ENCODE measurements at places on chromosomes 16 and 17.

GRCh38 chr17:74268558-74268957, 5.5 kb upstream of the DNAI2 start:
- no peak for DNase-seq

DNA sequence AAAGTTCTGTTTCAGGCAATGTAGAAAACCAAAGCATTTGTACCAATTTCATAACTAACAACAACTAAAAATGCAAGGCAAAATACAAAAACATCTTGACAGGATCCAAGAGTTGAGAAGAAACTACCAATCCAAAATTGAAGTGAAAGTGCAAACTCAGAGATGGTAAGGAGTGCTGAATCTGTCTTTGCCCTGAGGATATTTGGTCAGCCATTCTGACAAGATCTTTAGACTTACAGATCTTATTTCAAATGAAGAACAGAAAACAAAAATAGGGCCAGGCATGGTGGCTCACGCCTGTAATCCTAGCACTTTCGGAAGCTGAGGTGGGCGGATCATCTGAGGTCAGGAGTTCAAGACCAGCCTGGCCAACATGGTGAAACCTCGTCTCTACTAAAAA, 412.8 kb downstream of the ZFHX3 start:
- DNase-seq, result no peak

DNA sequence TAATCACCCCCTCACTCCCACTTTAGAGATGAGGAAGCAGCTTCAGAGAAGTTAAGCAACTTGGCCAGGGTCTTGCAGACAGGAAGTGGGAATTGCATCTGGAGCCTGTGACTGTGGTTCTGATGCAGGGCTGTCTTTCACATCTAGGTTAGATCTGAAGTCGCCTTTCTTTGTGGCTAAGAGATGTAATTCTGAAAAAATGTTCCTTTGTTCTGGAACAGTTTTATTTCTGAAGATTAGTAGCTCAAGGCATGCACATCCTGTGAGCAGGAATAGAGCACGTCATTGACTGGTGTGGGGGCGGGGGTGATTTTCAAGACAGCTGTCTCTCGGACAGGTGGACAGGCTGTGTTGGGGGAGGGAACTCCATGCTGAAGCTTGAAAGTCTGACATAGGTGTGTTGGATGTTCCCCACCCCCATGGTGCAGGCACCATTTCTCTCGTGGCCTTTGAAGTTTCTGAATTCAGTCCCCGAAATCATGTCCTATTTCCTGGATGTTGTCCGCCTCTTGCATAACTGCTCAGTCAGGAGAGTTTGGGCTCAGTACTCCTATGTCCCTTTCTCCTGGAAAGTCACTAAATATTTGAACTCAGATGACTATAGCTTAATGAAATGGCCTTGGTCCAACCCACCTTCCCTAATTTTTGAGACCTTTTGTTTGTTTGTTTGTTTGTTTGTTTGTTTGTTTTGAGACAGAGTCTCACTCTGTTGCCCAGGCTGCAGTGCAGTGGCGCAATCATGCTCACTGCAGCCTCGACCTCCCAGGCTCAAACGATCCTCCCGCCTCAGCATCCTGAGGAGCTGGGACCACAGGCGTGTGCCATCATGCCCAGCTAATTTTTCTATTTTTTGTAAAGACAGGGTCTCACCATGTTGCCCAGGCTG, 21.0 kb upstream of the HERPUD1 start:
- peak; percentile 85 for DNase-seq

DNA sequence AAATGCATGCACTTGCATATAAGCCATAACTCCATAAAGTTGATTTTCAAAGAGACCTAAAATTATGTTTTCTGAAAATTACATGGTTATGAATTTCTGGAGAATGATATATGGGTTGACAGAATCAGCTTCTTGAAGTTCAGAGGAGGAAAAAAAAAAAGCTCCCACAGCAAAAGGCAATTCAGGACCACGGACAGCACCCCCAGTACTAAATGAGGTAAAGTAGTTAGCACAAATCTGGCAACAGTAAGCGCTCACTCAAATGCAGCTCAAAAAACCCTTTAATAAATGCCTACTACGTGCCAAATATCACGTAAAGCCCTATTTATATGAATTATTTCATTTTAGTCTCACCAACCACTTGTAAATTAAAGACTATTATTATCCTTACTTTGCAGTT, 135.2 kb downstream of the SHISA9 start:
- peak; percentile 9 for DNase-seq

DNA sequence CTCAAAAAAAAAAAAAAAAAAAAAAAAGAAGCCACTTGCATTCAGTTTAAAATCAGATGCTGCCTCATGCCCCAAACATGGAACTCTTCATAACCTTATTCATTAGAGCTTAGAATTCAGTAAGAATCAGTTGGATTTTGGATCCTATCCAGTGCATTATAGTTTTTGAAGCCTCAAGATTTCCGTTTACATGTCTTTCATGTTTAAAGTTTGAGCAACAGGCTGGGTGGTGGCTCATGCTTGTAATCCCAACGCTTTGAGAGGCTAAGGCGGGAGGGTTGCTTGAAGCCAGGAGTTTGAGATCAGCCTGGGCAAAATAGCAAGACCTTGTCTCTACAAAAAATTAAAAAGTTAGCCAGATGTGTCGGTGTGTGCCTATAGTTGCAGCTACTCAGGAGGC, 55.0 kb downstream of the SNTB2 start:
- DNase-seq, result no peak

DNA sequence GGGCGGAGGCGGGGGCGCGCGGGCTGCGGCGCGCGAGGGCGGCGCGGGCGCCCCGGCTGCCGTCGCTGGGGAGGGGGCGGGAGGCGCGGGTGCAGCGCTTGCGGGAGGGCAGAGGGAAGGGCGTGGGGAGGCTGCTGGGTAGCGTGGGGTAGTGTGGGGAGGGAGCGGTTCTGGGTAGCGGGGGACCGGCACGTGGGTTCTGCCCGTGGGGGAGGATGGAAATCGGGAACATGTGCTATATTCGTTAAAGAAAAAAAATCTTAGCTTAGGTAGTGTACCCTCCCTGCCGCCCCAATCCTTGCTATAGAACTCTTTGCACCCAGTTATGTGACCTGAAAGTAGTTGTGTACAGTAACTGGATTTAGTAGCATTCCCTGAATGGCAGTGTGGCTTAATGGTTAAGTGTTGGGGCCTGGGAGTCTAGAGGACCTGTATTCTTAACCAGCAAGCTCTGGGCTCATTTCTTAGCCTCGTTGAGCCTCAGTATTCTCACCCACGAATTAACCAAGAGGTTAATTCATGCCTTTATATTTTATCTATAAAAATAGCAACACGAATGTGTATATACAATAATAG, 646 bp downstream of the RABEP1 start:
- DNase-seq, result no peak

DNA sequence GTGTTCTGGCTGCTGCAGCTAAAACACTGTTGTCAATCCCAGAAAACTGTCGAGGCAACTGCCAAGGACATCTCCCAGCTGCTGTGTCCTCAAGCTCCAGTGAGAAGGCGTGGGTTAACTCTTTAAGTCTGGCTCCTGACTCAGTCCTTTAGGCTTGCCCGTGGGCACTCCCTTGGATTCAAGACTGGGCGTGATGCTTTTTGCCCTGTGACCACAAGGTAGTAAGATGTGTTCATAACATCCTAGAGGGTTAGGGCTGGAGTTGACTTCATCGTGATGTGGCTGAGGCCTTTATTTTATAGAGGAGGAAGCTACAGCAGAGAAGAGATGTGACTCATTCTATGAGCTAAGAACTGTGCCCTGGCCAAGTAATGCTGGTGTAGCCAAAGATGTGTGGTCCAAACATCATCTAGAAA, 50.9 kb upstream of the TEKT3 start:
- DNase-seq, result peak; percentile 65

GRCh38 chr16:580946-581498, 8.8 kb upstream of the RAB40C start:
- no peak for DNase-seq

GRCh38 chr16:5704271-5704670, 606.7 kb upstream of the EEF2KMT start:
- DNase-seq, result no peak

GRCh38 chr17:3915995-3916696, at the start of gene P2RX1:
Gene P2RX1 (minus strand): TSS chr17:3916465. CDS start chr17:3916225, 240 bp downstream.
- DNase-seq, result no peak

GRCh38 chr17:18037486-18037885, 1.5 kb downstream of the ATPAF2 start:
- no peak for DNase-seq

DNA sequence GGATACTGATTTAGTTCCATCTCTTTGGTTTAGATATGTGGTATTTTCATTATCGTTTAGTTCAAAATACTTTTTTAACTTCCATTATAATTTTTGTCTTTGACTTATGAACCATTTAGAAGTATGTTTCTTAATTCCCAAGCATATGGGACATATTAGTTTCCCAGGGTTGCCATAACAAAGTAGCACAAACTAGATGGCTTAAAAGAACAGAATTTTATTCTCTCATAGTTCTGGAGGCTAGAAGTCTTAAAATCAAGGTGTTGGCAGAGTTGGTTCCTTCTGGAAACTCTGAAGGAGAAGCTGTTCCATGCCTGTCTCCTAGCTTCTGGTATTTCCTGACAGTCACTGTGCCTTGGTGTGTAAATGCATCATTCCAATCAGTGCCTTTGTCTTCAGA, 291.5 kb upstream of the AXIN2 start:
- DNase-seq, result no peak

GRCh38 chr17:1078831-1079561, 82.1 kb downstream of the TIMM22 start:
- DNase-seq, result no peak

Measured in brain microvascular endothelial cell (primary cell).